Stimulated activated naive B cell treated with anti-CD40 and anti-IgM and Interleukin-4, amounts not matched to agents 10 μg/mL and 1 μg/mL and 100 μg/mL, for 72 hours (primary cell): ENCODE measurements at places on chromosomes 3 and 15.

DNA sequence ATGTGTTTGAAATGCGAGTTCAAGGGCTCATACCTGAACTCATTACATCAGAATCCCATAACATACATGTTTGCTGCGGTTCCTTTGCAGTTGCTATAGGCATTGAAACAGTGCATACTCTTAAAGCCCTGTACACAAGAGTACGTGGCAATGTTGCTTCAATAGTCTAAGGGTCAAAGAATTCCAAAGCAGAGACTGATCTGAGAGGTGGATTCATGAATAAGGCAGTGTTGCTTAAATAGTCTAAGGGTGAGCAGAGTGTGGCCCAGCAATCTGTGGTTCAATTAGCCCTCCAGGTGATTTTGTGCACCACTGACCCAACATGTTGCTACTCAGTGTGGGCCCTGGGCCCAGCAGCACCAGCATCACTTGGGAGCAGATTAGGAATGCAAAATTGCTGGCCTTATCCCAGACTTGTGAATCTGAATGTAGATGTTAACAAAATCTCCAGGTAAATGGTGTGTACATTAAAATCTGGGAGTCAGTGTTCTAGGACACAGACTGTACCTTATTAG lies 314.7 kb upstream of the UMPS start:
- no peak overlapping the region for H3K27ac ChIP-seq
- H3K4me1 ChIP-seq: no peaks in the 10 kb centered on the region
- peaks cover 4% of the 10 kb centered on the region for H3K27me3 ChIP-seq

GRCh38 chr3:62995530-62995929 lies 120.3 kb upstream of the CADPS start:
- no peak overlapping the region for H3K4me3 ChIP-seq
- H3K4me1 ChIP-seq: no peaks in the 10 kb centered on the region
- no peaks in the 10 kb centered on the region for H3K27me3 ChIP-seq
- no peak for DNase-seq
- H3K36me3 ChIP-seq: no peaks in the 10 kb centered on the region

DNA sequence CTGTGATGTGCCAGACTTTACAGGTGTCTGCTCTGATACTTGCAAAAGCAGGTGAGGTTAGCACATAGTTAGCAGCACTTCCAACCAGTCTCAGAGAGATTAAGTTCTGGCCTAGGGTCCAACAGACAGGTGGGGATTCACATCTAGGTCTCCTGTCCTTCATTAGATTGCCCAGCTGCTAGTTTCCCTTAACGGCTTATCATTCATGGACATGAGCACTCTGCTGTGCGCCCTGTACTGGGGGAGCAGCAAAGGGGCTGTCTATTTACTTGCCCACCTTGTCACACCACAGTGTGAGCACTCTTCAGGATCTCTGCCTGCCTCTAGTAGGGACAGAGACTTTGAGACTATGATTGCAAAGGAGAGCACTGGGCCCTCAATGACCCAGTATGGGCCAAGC lies 8.7 kb downstream of the SPSB4 start:
- H3K27ac ChIP-seq: no peak overlapping the region
- no peak overlapping the region for H3K4me3 ChIP-seq
- H3K4me1 ChIP-seq: no peaks in the 10 kb centered on the region
- H3K27me3 ChIP-seq: peaks cover 34% of the 10 kb centered on the region
- no peaks in the 10 kb centered on the region for H3K36me3 ChIP-seq

DNA sequence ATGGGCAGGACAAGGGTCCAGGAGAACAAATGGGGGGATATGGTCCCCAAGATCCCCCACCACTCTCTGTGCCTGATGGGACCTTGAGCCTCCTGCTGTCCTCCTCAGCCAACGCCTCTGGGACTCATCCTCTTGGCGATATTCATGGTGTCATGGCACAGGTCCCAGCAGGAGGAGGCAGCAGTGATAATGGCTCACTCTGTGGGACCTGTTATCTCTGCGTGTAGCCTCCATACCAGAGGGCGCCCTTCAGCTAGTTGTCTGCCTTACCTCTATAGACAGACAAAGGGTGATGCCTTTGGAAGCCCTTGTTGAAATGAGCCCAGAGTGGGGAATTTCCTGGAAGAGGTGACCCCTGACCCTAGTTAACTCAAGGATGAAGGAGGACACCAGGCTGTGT lies 7.4 kb downstream of the ZBTB47 start:
- H3K36me3 ChIP-seq: no peaks in the 10 kb centered on the region
- H3K4me1 ChIP-seq: peaks cover 11% of the 10 kb centered on the region
- H3K27ac ChIP-seq: no peak overlapping the region
- no peaks in the 10 kb centered on the region for H3K27me3 ChIP-seq
- no peak for DNase-seq
- no peak overlapping the region for H3K4me3 ChIP-seq

GRCh38 chr15:26477044-26477443 lies 295.8 kb downstream of the GABRB3 start:
- no peaks in the 10 kb centered on the region for H3K27me3 ChIP-seq
- no peak overlapping the region for H3K27ac ChIP-seq
- H3K4me1 ChIP-seq: no peaks in the 10 kb centered on the region
- H3K4me3 ChIP-seq: no peak overlapping the region
- DNase-seq: no peak

DNA sequence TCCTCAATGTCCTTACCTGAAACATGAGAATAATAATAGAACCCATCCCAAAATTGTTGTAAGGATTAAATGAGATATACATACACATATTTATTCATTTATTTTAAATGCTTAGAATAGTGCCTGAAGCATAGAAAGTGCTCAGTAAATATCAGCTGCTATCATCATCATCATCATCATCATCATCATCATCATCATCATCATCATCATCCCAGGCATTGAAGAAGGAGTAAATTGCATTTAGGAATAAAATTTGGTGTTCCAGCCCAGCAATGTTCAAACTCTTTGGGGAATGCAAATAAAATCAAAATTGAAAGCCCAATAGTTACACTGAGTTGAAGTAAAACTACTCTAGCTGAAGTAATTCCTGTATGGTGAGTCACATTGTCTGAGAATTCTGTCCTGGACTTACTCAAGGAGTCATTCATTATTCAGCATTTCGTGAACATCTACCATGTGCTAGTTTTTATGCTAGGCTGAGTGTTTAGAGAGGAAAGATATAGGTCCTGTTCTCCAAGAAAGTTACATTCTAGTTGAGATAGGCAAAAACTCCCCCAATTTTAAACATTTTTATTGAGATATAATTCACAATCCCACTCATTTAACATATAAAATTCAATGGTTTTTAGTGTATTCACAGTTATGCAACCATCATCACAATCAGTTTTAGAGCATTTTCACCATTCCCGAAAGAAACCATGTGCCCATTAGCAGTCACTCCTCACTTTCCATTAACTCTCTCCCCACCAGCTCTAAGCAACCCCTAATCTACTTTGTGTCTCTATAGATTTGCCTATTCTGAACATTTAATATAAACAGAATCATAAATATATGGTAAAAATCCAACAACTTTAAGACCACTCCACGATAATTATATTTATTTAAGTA lies 107.2 kb downstream of the FRMD5 start:
- no peak overlapping the region for H3K27ac ChIP-seq
- peaks cover 6% of the 10 kb centered on the region for H3K27me3 ChIP-seq
- DNase-seq: no peak
- H3K4me3 ChIP-seq: no peak overlapping the region
- no peaks in the 10 kb centered on the region for H3K36me3 ChIP-seq

DNA sequence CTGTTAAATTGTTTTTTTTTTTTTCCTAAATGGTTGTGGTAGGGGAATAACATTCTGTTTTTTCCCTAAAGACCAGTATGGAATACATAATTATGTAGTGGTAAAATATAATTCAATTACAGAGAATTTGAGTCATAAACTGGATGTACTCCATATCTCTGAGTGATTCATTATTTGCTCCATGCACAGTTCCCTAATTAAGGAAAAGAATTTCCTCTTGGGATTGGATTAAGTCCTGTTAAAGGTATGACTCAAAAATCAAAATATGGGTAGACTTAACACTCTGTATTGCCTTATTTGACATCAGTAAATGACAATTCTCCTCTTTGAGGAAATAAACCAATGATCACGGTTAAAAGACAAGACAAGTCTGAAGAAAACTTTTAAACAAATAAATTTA lies 78.0 kb upstream of the KCNH8 start:
- H3K4me3 ChIP-seq: no peak overlapping the region
- no peak for DNase-seq

GRCh38 chr3:15265655-15266509 lies 59.8 kb downstream of the CAPN7 start:
- no peak for DNase-seq
- no peaks in the 10 kb centered on the region for H3K27me3 ChIP-seq
- peaks cover 36% of the 10 kb centered on the region for H3K4me1 ChIP-seq
- no peak overlapping the region for H3K4me3 ChIP-seq
- H3K36me3 ChIP-seq: peaks cover 23% of the 10 kb centered on the region

- H3K36me3 ChIP-seq: no peaks in the 10 kb centered on the region
- no peak for DNase-seq
- H3K27ac ChIP-seq: no peak overlapping the region
- no peak overlapping the region for H3K4me3 ChIP-seq
- H3K27me3 ChIP-seq: no peaks in the 10 kb centered on the region
- no peaks in the 10 kb centered on the region for H3K4me1 ChIP-seq
These were observed 132.5 kb downstream of the CLSTN2 start for GRCh38 chr3:140067487-140067886.

DNA sequence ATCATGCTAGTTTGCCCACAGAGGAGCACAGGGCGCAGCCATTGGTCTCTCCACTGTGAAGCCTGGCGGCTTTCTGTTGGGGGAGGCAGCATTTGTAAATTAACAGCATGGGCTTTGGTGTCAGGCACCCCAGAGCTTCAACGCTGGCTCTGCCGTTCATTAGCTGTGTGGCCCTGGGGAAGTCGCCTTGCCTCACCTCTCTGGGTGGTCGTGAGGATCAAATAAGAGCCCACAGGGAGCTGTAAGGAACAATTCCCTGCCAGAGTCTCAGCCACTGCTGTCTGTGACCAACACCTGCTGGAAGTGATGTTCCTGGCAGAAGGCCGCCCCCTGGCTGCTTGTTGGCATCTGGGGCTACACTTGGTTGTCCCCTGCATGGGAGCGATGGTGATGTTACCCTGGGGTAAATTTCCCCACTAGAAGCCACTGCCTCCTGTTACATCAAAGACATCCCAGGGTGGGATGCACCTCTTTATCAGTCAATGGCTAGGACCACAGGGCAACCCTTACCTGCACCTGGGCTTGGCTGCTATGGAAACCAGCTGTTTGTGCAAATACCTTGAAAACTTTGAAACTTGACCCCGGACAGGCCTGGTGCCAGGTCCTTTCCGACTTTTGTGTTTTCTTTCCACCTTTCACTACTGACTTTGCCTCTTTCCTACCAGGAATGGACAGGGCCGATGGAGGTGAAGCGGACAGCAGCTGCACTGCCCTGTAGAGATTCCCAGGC lies 36.9 kb downstream of the DNASE1L3 start:
- H3K36me3 ChIP-seq: no peaks in the 10 kb centered on the region
- DNase-seq: peak; percentile 21
- no peak overlapping the region for H3K4me3 ChIP-seq
- H3K4me1 ChIP-seq: peaks cover 8% of the 10 kb centered on the region
- peaks cover 4% of the 10 kb centered on the region for H3K27me3 ChIP-seq
- no peak overlapping the region for H3K27ac ChIP-seq

- H3K4me1 ChIP-seq: no peaks in the 10 kb centered on the region
- no peak overlapping the region for H3K4me3 ChIP-seq
- H3K27ac ChIP-seq: no peak overlapping the region
- no peaks in the 10 kb centered on the region for H3K36me3 ChIP-seq
These were observed 47.7 kb downstream of the WNT7A start for GRCh38 chr3:13832130-13832529.

DNA sequence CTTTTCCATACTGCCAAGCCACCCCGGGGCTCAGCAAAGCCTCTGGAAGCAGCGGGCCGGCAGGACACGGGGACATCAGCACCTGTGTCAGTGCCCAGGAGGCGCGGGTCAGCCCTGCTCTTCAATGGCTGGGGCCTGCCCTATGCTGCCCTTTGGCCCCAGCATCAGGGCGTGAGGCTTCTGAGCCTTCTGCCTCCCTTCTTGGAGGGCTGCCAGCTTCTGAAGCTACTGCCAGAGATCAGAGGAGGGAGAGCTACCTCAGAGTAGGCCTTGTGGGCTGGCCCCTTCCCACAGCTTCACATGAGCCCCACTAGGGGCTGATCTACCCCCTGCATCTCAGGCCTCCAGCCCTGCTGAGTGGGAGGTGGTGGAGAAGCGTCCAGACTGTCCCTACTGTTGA lies 13.0 kb upstream of the TMEM115 start:
- no peak overlapping the region for H3K27ac ChIP-seq
- no peak for DNase-seq
- H3K4me3 ChIP-seq: no peak overlapping the region

DNA sequence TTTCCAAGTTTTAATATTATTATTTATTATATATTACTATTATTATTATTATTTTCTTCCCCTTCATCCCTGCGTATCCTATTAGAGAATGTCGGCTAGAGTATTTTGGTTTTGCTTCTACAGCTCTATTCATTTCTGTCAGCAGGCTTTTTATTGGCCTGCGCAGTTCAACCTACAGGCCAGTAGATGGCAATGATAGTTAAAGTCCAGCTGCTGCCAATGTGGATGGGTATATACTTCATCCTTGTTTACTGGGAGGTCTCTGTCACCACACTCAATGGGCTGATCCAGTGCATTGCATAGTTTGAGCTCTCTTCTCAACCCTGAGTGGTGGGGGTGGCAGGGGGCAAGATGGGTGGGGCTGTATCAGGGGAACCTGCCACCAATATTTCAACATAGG lies 799.8 kb downstream of the NSUN3 start:
- H3K27ac ChIP-seq: no peak overlapping the region
- no peaks in the 10 kb centered on the region for H3K27me3 ChIP-seq

- DNase-seq: no peak
- no peaks in the 10 kb centered on the region for H3K4me1 ChIP-seq
- H3K36me3 ChIP-seq: no peaks in the 10 kb centered on the region
- H3K27ac ChIP-seq: no peak overlapping the region
- no peak overlapping the region for H3K4me3 ChIP-seq
These were observed 11.5 kb downstream of the CLRN1 start for GRCh38 chr3:150960708-150961684.

GRCh38 chr3:179074656-179075055 lies 3.0 kb upstream of the ZMAT3 start:
- H3K27me3 ChIP-seq: no peaks in the 10 kb centered on the region
- peaks cover 24% of the 10 kb centered on the region for H3K4me1 ChIP-seq
- H3K4me3 ChIP-seq: no peak overlapping the region
- H3K27ac ChIP-seq: peak overlapping the region; percentile 53
- DNase-seq: peak; percentile 59
- H3K36me3 ChIP-seq: peaks cover 3% of the 10 kb centered on the region

GRCh38 chr15:82942691-82943090 lies 9.8 kb downstream of the HOMER2 start:
- H3K27ac ChIP-seq: no peak overlapping the region
- H3K27me3 ChIP-seq: peaks cover 10% of the 10 kb centered on the region
- no peak for DNase-seq
- H3K4me3 ChIP-seq: no peak overlapping the region
- peaks cover 70% of the 10 kb centered on the region for H3K4me1 ChIP-seq

- H3K4me3 ChIP-seq: no peak overlapping the region
- peaks cover 45% of the 10 kb centered on the region for H3K27me3 ChIP-seq
- peaks cover 3% of the 10 kb centered on the region for H3K36me3 ChIP-seq
- H3K4me1 ChIP-seq: no peaks in the 10 kb centered on the region
- DNase-seq: no peak
These were observed 55.0 kb upstream of the EPHB3 start for GRCh38 chr3:184506561-184506991.

GRCh38 chr15:88491158-88491557 lies 23.6 kb downstream of the MRPS11 start:
- DNase-seq: no peak
- H3K4me3 ChIP-seq: no peak overlapping the region
- no peak overlapping the region for H3K27ac ChIP-seq
- no peaks in the 10 kb centered on the region for H3K27me3 ChIP-seq
- peaks cover 6% of the 10 kb centered on the region for H3K36me3 ChIP-seq
- H3K4me1 ChIP-seq: peaks cover 10% of the 10 kb centered on the region

GRCh38 chr3:73137736-73138403 lies 76.4 kb downstream of the EBLN2 start:
- no peaks in the 10 kb centered on the region for H3K4me1 ChIP-seq
- no peak overlapping the region for H3K27ac ChIP-seq
